MV-4-11 (cell line): ENCODE measurements at places on chromosomes 11 and 22.

DNA sequence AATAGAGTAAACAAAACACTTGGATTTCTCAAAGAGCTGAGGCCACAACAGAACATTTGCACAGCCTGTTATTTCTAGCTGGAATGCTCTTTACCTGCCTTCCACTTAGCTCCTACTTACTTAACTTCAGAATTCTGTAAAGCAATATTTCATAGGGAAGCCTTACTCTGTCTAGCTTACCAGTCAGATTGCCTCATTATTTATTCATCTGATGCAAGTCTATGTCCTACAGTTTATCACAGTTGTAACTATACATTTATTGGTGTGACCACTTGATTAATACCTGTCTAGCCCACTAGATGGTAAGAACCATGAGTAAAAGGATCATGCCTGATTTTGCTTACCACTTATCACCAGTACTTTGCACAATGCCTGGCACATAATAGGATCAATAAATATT is 56.1 kb upstream of the ME3 start:
- DNase-seq, result no peak

GRCh38 chr11:67024410-67024809 is 1.5 kb downstream of the SYT12 start:
- peak; percentile 51 for DNase-seq

DNA sequence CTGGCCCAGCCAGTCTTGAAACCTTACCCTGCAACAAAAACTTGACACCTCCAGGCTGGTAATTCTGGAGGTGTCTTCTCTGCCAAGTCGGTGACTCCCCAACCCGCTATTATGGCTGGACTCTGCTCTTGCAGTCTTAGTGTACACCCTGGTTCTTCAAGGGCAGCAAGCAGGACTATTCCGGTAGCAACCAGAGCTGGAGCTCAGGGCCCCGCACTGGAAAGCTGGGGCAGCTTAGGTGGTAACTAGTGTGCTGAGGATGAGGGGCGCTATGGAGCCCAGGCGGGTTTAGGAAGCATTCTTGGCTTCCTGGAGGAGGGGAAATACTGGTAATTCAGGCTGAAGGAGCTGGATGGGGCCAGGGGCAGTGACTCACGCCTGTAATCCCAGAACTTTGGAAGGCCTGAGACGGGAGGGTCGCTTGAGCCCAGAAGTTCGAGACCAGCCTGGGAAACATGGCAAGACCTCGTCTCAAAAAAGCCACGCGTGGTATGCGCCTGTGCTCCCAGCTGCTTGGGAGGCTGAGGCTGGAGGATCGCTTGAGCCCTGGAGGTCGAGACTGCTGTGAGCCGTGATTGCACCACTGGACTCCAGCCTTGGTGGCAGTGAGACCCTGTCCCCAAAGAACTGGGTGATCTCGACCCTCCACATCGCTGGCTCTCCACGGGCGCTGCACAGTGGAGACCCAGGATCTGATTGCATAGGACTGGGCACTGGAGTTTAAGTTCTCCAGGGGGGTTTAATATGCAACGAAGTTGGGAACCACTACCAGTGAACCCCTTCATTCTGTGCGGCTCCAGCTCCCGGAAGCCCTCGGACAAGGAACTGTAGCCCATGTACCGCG is 10.6 kb upstream of the AIFM3 start:
- DNase-seq, result peak; percentile 66

DNA sequence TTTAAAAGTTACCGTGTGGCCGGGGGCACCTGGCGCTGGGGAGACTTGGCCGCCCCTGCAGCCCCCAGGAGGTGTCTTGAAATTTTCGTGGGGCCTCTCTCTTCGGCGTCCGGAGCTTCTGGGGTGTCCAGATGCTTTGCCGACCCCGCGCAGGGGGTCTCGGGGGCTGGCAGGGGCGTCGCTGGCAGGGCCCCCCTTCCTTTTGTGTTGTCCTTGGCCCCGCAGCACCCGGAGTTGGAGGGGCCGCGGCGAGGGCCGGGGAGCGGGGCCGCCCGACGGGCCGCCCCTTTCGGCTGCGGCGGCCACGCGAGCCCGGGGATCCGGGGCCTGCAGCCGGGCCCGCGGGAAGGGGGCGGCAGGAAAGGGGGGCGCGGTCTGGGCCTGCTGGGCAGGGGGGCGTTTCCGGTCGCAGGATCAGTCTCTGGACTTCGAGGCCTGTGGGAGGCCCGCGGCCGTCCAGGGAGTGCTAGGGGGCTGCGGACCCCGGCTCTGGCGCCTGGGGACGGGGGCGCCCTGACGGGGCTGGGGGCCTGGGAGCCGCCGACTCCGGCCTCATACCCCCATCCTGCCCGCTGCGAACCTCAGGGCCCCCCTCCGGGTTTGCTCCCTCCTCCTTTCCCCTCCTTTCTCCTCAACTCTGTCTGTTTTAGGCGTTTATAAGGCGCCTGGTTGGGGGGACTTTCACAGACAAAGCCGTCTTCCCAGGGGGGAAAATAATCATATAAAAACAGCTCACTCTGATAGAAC is 869 bp downstream of the ZC3H7B start:
- DNase-seq, result no peak

DNA sequence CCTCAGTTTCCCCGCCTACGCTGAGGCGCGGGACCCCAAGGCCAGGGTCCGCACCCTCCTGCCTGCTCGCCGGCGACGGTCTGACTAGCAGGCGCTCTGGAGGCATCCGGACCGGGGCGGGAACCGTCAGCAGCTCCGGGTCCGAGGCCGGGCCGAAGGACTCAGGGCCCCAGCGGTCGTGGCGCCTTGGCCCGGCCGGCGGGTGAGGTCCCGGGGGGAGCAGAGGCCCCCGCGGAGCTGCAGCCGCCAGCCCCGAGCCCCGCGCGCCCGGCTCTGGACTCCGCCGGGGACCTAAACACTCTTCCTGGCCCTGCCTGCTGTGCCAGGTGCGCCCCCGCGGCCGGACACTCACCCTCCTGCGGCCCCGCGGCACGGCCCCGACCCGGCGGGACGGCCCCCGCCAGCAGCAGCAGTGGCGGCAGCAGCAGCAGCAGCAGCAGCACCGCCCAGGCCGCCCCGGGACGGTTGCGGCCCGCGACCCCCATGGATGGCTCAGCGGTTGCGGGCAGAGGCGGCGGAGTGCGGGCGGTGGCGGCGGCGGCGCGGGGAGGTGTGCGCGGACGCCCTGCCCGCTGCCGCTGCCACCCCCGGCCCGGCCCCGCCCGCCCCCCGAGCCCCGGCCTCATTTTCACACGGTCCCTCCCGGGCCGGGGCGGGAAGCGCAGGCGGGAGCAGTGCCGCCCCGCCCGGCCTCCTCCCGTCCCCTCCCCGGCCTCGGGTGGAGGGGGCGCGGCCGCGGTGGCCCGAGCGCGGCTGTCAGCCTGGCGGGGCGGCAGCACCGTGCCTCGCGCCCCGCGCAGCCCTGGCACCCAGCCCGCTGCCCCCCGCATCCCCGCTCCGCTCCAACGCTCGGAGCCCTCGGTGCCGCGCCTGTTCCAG is at the start of gene SCUBE2:
Gene SCUBE2 (minus strand): TSS at position 556 of the 879 bp plus-strand sequence. CDS start 71 bp downstream, at position 485.
- DNase-seq, result no peak

DNA sequence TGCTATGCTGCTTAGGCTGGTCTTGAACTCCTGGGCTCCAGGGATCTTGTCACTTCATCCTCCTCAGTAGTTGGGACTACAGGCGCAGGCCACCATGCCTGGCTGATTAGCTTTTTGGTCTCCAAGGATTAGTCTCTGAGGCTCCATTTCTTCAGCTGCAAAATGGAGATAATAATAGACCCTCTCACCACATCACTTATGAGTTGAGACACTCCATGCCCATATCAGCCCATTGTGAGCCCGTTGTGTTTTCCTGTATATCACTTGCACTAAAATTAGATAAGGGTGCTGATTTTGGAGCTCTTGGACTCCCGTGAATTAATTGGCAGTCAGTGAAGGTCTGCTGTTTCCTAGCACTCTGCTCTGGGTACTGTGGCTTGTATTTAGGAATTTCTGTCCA is 36.0 kb downstream of the DEPDC5 start:
- peak; percentile 69 for DNase-seq

GRCh38 chr22:44693756-44694155 is 8.2 kb upstream of the PRR5 start:
- DNase-seq, result no peak

DNA sequence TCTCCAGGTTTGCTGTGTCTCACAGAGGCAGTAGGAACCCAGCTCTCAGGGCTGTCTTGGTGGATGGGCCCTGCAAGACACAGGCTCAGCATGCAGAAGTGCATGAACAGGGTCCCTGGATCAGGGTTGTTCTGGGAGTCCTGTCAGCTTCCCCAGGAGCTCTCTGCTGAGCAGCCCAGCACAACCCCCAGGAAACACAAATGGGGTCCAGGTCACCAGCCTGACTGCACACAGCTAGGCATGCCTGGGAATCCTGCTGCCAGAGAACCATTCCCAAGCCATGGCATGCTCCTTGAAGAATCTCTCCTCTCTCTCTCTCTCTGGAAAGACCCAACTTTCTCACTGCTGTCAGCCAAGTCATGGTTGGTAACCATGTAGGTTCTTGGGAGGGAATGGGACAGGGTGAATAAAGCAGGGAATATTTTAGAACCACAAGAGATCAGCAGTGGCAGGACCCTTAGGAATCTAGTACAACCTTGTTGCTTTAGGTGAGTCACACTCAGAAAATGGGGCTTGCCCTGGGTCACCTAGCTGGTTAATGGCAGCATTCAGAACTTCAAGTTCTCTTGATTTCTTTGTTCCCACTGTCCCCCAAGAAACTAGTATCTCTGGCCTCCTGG is 21.4 kb downstream of the TUB start:
- no peak for DNase-seq

- DNase-seq, result no peak
These were observed 116.6 kb downstream of the NAV2 start for GRCh38 chr11:19829109-19829837.

DNA sequence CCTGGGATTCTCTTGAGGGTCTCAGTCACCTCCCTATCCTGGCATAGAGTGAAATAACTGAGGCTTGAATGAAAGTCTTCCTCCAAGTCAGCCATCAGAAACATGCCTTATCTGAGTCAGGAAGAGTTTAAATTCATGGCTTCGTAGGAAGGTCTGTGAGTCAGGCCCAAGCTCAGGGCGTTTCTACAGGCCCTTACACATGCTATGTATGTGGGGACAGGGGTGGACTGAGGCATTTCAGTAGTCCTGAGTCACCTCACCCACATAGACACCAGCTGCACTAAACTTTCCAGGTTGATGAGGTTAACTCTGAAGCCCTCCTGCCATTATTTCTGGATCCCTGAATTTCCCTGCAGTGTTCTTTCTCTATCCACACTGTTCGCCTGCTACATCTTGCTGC is 134.6 kb upstream of the RCN1 start:
- no peak for DNase-seq

DNA sequence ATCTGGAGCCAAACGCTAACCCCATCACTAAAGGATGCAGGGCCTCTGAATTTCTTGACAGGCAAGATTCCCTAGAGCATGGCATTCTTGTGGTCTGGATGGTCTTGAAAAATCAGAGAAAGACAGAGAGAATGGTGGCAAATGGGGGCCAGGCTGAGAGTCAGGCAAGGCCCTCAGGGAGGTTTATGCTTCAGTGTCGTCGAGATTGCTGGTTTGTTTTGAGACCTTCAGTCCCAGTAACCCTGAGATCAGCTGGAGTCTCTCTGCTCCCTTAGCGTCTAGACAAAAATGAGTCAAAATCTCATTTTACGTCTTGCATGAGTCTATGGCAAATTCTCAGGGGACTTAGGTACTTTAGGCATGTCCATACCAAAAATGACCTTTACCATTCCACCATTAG is 539.3 kb downstream of the SOX6 start:
- DNase-seq, result no peak

DNA sequence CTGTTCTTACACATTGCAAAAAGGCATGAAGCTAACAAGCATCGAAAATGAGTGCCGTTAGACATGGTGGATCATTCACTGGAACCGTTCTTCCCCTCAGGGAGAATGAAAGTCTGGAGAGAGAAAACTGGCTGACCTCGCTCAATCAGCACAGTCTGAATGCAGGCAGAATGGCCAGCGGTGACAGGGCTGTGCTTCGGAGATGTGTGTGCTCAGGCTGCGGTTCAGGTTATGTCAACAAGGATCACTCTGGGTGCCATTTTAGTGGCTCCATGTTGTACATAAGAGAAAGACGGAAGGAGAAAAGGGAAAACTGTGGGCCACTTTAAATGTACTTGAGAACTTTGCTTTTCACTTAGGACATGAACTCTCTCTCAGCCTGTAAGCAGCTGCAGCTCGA is 749.8 kb upstream of the ARHGAP42 start:
- no peak for DNase-seq

DNA sequence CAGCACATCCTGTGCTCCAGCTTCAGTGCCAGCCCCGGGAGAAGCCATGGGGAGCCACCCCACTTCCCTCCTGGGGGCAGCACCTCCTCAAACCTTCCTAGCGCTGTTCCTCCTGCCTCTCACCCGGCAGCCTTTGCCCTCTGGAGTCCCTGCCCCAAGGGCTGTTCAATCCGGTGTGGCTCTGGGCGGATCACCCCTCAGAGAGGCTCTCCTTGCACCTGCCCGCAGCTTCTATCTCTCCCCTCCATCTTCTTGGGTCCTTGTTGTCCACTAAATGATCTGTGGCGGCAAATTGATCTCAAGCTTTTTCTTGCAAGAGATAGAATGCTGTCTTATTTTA is 18.1 kb upstream of the CDKN1C start:
- DNase-seq, result no peak

GRCh38 chr22:17664414-17665055 is 26.0 kb downstream of the BCL2L13 start:
- DNase-seq, result no peak

DNA sequence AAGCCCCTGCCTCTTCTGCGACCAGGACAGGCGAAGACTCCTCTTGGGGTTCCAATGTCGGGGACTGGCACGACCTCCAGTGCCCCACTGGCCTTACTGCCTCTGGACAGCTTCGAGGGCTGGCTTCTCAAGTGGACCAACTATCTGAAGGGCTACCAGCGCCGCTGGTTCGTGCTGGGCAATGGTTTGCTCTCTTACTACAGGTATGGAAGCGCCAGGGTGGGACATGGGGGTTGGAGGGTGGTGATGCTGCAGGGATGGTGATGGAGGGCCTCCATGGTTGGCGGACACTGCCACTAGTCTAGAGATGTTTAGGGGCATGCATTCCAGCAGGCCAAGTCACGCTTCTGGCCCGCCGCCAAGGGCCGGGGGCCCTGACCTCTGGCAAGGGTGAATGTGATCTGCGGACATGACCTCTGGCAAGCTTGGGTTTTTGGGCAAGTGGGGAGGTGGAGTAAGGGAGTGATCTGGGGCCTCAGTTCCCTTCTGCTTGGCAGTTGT is 727 bp downstream of the OSBP2 start:
- DNase-seq, result no peak

GRCh38 chr11:102346748-102347461 is at the start of gene BIRC2:
TSS of gene BIRC2 (plus strand) at chr11:102347214. CDS start at chr11:102349855, 2,641 bp downstream.
- DNase-seq, result peak; percentile 91
